ENCODE measurements at places on chromosomes 2 and 18.

DNA sequence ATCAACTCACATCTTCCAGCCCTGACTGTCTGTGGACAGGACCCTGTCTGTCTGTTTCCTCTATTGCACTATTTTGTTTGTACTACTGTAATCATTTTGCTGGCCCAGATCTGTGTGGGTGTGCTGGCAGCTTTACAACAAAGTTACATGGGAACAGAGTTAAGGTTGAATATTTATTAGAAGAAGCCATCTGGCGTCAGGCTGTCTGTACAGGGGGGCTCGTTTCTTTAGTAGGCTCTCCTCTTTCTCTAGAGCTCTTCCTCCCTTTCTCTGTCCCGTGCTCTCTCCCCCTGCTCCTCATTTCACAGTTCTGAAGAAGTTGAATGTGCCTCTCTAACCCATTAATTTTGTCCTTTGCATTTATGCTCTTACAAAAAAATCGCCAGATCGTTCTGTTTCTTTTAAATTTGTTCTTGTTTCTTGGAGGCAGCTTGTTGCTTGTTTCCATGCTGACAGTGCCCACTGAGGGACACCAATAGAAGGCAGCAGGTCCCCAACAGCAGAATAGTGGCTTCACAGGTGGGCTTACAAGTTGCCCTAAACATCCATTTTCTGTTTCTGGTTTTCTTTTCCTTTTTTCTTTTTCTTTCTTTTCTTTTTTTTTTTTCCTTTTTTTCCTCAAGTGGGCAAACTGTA is 315.2 kb upstream of the ZEB2 start:
- DNase-seq, result no peak

DNA sequence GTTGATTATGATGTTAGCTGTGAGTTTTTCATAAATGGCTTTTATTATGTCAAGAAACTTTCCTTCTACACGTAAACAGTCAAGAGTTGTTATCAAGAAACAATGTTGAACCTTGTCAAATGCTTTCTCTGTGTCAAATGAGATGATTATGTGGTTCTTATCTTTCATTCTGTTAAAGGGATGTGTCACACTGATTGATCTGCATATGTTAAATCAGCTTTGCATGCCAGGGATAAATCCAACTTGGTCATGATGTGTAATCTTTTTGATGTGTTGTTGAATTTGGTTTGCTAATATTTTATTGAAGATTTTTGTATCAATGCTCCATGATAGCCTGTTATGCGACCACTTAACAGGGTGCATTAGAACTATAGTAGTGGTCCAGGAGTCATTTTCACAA is 107.3 kb downstream of the C1QL2 start:
- no peak for DNase-seq

DNA sequence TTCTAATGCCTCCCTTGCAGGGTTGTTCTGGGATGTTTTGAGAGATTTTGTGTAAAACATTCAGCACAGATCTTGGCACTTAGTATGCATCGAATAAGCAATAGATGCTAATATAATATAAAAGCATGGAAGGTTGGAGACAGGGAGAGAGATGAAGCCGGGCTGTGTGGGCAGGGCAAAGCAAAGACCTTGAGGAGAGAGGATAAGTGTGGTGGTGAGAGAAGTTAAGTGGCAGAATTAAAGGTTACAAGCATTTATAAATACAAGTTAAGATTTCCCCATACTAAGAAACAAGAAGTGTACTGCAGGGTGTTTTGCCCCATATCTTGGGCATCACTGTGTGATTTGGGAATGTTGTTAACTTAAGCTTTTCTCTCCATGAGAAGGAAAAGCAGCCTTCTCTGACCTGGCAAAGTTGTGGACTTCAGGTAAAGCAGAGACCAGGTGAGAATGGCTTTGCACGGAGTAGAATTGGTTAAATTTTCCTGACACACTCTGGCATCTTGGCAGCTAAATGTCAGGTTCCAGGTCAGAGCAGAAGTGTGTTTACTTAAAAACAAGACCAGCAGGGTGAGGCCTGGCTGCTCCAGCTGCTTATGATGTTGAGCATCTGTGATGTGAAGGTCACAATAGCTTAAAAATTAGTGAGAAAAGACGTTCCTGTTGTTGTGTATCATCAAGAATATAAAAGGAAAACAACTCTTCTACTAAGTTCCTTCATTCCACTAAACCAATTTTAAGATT is 288.5 kb upstream of the HNMT start:
- DNase-seq, result no peak

DNA sequence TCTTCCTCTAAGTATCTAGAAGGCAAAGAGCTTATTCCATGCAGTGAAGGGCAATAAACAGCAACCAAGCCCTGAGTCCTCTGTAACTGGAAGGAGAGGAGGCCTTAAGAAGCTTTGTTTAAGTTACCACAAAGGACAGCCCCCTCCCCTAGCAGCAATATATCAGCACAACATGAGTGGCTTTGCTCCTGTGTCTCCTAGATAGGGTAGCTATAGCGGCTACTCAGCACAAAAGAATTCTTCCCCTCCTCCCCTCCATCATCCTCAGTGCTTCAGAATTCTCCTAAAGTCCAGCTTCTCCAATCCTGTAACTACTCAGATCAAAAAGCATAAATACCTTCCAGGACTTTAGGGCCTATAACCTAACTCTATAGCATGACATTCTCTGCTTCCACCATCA is 16.5 kb downstream of the SUMO1 start:
- no peak for DNase-seq
